Stimulated activated CD8-positive, alpha-beta memory T cell treated with anti-CD3 and anti-CD28 coated beads, Interleukin-7, amount 100 ng/mL, for 48 hours (primary cell): ENCODE measurements at places on chromosomes 6 and 20.

DNA sequence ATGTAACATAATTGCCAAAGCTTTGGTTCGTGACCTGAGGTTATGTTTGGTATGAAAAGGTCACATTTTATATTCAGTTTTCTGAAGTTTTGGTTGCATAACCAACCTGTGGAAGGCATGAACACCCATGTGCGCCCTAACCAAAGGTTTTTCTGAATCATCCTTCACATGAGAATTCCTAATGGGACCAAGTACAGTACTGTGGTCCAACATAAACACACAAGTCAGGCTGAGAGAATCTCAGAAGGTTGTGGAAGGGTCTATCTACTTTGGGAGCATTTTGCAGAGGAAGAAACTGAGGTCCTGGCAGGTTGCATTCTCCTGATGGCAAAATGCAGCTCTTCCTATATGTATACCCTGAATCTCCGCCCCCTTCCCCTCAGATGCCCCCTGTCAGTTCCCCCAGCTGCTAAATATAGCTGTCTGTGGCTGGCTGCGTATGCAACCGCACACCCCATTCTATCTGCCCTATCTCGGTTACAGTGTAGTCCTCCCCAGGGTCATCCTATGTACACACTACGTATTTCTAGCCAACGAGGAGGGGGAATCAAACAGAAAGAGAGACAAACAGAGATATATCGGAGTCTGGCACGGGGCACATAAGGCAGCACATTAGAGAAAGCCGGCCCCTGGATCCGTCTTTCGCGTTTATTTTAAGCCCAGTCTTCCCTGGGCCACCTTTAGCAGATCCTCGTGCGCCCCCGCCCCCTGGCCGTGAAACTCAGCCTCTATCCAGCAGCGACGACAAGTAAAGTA lies 547 bp upstream of the ESR1 start:
- DNase-seq: no peak

GRCh38 chr6:119672725-119673124 lies 323.2 kb upstream of the MAN1A1 start:
- DNase-seq: no peak

DNA sequence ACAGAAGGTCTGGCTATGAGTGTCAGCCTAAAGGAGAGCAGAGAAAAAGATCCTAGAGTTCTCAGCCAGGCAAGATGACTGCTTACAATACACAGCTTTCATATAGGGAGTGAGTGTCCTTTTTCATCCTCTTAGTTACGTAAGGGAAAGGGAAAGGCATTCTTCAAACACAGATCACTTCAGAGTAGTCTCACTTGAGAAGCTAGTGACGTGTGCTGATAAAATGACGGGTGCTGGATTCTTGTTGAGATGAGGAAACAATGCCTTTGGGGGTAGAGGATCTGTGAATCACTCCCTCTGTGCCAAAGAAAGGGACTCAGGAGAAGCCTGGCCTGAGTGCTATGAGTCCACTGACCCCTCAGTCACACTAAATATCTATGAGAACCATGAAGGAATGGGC lies 117.3 kb downstream of the QRSL1 start:
- no peak for DNase-seq

DNA sequence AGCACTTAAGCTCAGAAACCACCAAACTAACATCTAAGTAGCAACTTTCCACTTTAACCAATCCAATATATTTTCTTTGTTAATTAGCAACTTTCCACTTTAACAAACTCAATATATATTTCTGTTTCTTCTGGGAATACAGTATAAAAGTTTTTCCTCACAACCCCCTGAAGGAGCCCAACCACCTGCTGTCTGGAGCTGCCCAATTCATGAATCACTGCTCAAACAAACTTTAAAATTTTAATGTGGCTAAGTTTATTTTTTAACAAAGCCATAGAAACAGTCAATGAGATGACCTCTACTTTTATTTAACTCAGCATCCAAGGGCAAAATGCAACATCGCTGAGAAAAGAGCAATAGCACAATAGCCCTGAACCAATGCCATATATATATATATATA lies 500.1 kb downstream of the EPM2A start:
- no peak for DNase-seq

GRCh38 chr6:170124836-170125235 lies 166.0 kb downstream of the DLL1 start:
- no peak for DNase-seq

GRCh38 chr20:62088258-62089127 lies 22.8 kb upstream of the TAF4 start:
- no peak for DNase-seq

- no peak for DNase-seq
Observed at GRCh38 chr20:12763406-12763805, 245.4 kb upstream of the SPTLC3 start.

DNA sequence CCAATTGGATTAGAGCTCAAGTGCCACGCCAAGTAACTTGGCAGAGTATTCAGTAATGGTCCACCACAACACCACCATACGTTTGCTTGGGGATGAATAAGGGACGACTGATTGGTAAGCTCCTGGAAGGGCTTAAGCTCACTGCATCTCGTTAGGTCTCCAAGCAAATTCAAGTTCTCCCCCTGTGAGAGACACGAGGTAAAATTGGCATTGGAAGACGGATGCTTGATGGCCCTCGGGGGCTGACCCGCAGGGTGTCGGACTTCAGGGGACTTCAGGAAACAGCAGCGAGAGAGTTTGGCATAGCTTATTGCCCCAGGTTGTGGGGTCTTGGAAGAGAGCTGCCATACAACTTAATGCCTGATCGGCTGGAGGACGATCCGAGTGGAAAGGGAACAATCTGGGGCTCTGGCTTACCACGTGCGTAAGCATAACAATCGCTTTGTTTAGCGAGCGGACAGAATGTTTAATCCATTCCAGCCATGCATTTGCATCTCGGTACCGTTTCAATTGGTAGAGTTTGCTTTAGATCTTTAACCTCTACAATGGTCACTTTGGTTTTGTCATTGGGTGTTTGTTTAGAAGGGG lies 4.8 kb upstream of the ZNFX1 start:
- no peak for DNase-seq

DNA sequence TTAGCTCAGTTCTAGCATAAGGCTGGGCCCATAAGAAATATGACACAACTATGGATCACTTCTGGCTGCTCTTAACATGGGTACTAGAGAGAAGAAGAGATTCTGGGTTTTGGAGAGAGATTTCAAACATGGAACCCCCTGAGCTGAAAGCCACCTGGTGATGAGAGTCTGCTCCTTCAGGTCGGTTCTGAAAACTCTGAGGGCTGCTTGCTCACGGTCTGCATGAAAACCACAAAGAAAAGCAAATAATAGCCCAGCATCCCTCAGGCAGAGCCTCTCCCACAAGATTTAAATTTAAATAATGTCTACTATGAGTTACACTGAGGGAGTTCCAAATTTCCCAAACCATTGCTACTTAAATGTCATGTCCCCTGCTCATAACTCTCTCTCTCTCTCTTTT lies 301.5 kb downstream of the BMP7 start:
- no peak for DNase-seq

DNA sequence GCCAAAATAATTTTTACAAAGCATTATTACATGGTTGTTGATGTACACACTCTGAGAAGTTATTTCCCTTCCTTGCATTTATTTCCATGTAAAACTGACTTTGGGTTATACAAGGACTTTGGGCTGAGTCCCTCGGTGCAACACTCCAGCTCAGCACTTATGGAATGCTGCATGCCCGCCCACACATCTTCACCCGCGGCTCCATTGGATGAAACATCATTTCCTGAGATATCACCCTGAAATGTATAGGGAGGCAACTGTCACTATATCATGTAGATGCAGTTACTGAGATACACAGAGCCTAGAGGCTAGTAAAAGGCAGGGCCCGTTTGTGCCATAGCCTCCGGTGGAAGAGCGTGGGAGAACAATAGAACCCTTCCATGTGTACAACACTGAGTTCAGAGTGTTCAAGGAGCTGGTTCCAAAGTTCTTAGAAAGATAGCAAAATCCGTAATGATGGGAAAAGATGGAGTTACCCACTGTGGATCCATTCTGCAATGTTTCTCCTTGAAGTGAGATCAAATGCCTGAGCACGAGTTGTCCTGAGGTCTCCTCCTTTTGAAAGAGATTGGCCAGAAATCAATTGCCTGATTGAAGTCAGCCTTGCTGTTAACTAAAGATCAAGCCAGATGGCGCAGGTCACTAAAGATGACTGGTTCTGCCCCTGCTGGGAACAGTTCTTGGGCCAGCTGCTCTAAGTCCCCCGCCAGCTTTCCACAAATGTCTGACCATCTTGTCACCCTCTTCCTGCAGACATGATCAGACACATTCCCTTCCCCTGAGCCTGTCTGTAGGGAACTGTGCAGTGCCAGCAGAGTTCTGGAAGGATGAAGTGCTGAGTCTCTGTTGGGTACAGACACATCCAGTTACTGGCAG lies 100.9 kb upstream of the IYD start:
- DNase-seq: no peak

- no peak for DNase-seq
Observed at GRCh38 chr20:20078041-20078440, 25.7 kb downstream of the CFAP61 start.

- DNase-seq: no peak
Observed at GRCh38 chr6:47811443-47811842, 29.6 kb downstream of the OPN5 start.

DNA sequence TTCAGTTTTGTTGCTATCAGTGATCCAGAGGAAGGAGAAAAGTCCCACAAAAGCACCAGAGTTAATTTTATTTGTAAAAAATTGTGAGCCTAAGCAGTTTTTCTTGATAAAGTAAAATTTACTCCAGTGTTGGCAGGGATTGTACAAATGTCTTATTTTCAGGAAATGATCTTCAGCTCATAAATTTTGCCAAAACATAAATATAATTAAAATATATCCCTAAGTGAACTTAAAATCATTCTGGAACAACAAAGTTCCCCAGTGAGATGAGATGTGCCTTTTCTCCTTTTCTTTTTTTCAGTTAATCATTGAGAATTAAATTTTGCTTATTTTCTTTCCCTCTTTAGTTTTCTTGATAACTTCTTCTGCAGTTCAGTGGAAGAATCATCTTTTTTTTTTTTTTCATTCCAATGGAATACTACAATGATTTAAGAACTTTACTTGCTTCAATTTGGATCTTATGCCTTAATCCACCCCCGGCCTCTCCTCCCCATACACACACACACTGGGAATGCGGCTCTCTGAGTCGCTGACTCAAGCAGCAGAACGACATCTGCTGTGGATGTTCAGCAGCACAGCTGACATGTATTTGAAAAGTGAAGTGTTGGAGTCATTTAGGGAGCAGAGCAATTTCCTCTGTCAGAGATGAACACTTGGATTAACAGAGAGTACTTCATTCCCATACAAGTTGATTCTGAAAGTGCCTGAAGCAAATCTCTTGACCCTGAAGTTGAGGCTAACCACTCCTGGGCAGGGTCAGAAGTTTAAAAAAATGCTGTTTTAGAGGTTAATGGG lies 27.7 kb upstream of the LAMA4 start:
- no peak for DNase-seq

- DNase-seq: no peak
Observed at GRCh38 chr6:143707697-143708096, 29.9 kb downstream of the PHACTR2 start.

DNA sequence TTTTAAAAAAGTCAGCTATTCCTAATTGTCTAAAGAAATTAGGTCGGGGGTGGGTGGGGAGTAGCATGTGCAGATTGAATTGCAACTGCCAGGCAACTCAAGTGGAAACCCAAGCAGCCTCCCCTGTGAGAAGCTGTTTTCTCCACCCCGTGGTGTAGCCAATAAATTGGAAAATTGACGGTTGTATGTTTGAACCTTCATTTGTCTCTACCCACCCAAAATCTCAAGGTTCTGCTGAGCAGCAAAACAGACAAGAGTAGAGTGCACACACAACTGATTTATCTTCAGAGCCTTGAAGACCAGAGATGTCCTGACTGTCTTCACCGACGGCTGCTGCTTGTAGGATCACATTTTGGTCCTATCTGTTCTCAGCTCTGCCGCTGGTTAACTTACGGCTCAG lies 88.5 kb downstream of the DTD1 start:
- DNase-seq: no peak

- no peak for DNase-seq
Observed at GRCh38 chr6:169145991-169146501, 107.6 kb downstream of the THBS2 start.

- DNase-seq: no peak
Observed at GRCh38 chr6:116406678-116407345, 36.1 kb downstream of the DSE start.

DNA sequence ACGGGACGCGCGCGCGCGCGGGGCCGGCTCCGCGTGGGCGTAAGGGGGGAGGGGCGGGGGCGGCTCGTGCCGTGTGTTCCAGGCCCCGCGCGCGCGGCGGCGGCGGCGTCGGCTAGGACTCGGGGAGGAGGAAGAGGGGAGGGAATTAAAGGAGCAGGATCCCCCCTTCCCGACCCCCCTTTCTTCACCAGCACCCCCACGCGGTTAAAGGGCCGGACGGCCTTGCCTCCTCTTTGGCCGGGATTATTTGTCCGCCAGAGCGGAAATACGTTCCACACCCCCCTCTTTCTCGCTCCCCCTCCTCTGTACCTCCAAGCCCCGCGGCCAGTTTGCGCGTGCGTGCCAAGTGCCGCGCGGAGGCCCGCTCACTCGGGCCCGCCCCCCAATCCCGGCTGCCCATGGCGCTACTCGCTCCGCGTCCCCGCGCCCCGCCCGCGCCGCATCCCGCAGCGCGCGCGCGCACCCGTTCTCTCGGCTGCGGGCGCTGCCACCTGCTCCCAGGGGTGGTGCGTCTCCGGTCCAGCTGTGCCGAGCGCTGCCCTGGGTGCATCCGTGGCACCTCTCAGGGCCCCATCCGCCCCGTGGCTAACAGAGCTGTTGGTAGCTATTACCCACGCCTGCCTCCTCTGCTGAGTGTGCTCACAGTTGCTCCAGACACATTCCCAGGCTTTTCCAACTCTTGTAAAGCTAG lies at the start of gene ZBTB12:
ZBTB12 (minus strand) TSS at position 134 of the 691 bp plus-strand sequence. CDS start 781 bp downstream, outside the sequence.
- peak; percentile 78 for DNase-seq

DNA sequence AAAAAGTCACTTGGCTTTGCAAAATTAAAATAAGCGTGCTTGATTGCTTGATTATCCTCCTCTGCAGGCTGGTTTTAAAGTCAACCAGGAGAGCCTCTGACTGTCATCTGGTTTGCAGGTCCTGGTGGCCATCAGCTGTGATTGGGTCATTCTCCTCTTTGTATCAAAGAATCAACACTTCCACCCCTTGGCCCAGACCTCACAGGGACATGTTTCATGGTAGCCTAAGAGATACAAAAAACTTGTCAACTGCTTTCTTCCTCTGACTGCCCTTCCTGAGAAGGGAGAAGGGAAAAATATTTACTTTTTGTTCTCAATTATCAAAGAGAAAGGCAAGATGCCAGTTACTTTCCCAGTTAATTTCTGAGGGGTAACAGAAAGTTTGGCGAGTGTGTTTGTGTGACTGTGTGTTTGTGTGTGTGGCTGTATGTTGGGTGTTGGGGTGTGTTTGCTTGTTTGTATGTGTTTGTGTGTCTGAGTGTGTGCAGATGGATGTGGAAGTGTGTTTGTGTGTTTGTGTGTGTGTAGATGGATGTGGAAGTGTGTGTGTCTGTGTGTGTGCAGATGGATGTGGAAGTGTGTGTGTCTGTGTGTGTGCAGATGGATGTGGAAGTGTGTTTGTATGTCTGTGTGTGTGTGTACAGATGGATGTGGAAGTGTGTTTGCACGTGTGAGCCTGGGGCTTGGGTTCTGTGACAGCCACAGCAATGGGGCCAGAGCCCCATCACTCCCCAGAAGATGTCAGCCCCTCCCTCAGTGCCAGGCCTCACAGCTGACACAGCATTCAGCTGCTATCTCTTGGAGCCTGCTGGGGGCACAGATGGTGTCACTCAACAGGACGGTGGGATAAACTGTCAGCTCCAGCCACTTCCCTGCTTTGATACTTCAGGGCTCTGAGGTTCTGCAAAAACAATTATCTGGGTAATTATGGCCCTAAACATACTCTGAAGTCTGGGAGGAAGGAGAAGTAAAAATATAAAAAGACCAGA lies 98.6 kb upstream of the RNF24 start:
- no peak for DNase-seq
